HEK293T (cell line): ENCODE measurements at places on chromosomes 12 and 14.

GRCh38 chr14:90484291-90484690, 87.5 kb downstream of the CALM1 start:
- no peak for DNase-seq

DNA sequence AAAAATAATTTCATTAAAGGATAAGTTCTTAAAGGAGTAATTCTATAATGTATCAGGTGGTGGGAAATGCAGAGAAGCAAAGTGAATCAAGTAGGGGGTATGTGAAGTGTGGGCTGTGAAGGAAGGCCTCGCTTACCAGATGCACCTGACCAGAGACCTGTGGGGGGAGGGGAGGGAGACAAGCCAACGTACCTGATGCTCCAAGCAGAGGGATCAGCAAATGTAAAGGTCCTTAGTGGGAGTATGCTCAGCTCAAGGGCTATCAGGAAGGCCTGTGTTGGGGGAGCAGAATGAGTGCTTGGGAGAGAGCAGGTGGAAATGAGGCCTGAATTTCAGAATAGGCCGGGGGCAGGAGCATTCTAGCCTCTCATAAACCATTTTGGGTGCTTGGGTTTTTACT, 57.1 kb downstream of the ANO4 start:
- DNase-seq: no peak

GRCh38 chr12:11446372-11446771, 51.0 kb upstream of the PRB2 start:
- no peak for DNase-seq

DNA sequence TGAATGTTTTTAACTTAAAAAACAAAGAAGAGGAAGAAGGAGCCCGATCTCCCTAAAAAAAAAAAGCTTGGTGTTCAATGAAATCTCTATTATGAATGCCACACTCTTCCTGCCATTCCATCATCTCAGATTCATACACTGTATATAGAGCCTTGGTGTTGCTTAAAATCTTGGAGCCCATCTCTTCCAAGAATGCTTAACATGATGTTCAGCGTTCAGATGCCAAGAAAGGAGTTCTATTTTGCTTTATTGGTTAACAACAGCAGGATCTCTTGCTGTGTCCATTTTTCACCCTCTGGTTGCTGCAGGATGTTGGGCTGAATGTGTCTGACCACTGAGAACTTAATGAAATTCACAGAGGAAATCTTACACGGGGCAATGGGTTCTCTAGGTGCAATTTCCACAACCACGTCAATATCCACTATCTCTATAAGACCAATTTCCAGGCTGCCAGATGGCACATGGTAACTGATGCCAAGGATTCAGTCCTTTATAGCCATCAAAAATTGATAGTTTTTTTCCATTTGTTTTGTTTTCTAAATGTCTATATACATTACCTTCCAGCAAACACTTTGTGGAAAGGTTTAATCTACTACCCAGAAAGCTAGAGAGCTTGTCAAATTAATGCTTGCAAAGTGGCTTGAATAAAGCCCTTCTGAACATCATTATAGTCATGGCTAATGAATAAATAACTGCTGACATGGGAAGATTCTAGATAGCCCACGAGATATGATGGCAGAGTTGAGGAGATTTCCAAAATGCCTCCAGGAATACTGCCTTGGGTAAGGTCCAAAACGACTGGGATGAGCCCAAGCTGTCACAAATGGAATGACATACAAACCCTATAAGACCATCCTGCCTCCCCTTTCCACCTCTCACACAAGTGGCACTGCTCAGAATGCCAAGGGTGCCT, 26.5 kb downstream of the RERG start:
- DNase-seq: no peak

- no peak for DNase-seq
These were observed 148.3 kb downstream of the SAMD4A start for GRCh38 chr14:54715239-54715638.

DNA sequence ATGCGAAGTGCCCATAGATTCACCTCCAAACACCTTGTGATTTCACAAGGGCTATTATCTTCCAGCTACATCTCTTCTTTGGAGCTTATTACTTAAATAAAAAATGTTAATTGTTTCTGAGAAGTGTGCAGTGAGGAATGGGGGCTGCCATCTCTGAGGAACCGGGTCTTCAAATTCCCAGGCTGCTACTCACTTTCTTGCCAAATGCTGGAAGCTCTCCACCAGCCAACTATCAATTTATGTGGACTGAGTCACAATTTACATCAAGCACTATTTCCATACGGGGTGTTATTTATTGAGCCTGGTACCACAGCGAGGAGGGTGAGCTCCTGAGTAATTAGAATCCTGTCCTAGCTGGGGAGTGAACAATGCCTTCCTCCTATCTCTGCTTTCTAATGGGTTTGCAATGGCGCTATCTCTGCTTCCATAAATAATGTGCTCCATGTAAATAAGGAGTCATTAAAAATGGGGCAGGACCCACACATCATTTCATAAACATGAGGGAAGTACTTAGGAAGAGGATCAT, 898.3 kb downstream of the VRK1 start:
- DNase-seq: no peak

- no peak for DNase-seq
These were observed 16.7 kb downstream of the CHST11 start for GRCh38 chr12:104473374-104473983.

DNA sequence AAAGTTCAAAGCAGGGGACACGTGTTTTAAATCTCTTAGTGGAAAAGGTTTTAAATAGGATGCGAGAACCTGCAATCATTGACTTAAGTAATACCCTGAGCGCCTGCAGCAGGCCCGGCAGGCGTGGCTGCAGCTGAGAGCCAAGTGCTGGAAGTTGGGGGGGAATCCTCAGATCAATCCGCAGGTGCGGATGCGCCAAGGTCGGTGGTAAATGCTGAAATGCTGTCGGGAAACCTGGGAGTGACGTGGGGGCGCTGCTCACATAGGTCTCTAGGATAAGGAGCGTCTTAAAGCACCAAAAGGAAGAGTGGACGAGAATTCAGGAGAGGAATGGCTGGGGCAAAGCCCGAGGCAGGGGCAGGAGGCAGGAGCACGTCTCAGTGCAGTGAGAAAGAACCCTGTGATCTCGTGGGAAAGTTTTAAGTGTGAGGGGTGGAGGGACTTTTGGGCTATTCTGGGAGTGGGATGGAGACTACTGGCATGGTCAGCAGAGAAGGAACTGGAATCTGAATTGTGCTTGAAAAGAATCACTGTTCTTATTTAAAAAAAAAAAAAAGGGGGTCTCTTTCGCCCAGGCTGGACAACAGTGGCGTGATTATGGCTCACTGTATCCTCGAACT, 883 bp upstream of the CDCA4 start:
- DNase-seq: no peak

GRCh38 chr14:61575126-61575525, 120.2 kb upstream of the HIF1A start:
- no peak for DNase-seq

DNA sequence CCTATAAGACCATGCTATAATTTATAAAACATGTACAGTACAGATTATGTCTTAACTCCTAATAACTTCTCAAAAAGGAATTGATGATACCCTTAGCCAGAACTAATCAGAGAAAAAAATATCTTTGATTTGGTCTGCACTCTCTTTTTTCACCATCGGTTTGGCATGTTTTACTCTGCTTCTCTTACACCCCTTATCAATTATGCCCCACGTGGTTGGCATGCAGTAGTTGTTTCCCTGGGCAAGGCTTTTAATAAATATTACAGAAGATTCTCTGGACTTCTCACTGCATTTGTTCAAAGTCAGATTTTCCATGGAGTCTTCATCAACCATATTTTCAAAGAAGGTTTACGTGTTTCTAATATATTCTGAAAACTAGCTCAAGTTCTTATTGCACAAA, 167.4 kb upstream of the LRIG3 start:
- no peak for DNase-seq

GRCh38 chr12:105912882-105913678, 225.7 kb downstream of the NUAK1 start:
- no peak for DNase-seq

DNA sequence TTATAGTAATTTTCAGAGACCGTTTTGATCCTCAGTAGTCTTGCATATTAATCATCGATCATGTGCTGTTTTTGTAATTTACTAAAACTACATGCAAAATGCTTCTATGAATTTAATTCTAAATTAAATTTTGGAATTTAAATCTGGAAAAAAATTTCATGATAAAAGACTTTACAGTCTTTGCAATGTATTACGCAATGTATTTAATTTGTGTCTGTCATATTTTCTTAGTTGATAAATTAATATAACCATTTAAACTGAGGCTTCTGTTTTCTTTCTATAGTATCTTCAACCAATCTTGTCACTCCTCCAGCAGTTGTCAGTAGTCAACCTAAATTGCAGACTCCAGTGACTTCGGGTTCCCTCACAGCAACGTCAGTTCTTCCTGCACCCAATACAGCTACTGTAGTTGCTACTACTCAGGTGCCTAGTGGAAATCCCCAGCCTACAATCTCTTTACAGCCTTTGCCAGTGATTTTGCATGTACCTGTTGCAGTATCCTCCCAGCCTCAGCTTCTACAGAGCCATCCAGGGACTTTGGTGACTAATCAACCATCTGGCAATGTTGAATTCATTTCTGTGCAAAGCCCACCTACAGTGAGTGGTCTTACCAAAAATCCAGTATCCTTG, 94.8 kb downstream of the ATF7IP start:
- DNase-seq: no peak

- DNase-seq: no peak
These were observed 151.4 kb upstream of the IFNG-AS1 start for GRCh38 chr12:67837876-67838275.
